Lower leg skin (tissue), 4 donors: ENCODE measurements at places on chromosomes 1 and 21. TPM values are rescaled to one million over a fixed set of nuclear protein-coding genes. Genes with fewer than 3 reads are reported as not detected.

GRCh38 chr1:9425859-9426258, 113.4 kb upstream of the SLC25A33 start:
- DNase-seq, result no peak

The DVL1 gene
- total RNA-seq, result 114 TPM

The TTC22 gene
- 49.1 TPM for total RNA-seq

The CA6 gene
- total RNA-seq, result 17.4 TPM

The DNAI4 gene
- 3.8 TPM for total RNA-seq

The CCDC27 gene
- total RNA-seq, result not detected
